ENCODE measurements at places on chromosomes 4 and X.

DNA sequence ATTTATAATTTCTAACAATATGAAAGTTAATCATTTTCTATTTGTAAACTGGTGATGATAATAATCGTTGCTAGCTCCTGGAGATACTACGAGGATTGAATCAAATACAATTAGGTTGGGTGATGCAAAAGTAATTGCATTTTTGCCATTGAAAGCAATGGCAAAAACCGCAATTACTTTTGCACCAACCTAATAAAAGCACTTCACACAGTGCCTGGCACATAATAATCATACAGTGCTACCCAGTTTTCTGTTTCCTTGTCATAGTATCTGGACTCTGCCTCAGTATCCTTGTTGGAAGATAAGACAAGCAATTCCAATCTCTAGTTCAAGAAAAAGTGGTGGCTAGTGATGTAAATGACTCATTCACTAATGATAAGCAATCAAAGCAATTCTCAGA is 176.8 kb upstream of the TRPC5 start:
- DNase-seq = no peak

GRCh38 chr4:3792813-3793212 is 26.6 kb downstream of the ADRA2C start:
- no peak for DNase-seq

GRCh38 chr4:79454656-79455055 is 46.6 kb upstream of the GK2 start:
- no peak for DNase-seq

DNA sequence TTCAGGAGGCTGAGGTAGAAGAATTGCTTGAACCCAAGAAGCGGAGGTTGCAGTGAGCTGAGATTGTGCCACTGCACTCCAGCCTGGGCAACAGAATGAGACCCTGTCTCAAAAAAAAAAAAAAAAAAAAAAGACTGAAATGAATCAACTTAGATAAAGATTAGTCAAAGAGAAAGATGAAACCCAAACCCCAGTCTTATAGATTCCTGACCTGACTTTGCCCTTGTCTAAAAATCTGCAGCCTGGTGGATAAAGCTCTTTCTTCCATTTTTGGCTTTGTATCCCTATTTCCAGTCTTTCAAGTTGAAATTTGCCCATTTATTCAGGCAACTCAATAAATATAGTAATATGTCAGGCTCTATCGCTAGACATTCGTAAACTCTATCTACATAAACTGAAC is 39.3 kb upstream of the SPINK2 start:
- DNase-seq = no peak

DNA sequence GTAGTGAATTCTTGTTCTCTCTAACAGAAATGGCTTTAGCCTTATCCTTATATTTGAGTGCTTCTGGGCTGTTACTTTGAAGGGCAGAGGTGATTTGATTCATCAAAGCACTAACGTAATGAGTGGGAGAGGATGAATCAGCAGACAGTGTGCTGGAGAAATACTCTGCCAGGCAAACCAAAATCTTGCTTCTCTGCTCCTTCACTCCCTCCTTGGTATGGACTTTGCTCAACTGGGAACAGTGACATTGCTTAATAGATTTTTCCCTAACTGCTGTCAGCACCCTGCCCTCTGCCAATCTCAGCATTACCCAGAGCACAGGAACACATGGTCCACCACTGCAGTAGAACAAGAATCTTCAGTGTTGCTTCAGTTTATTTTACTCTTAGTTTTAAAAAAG is 56.0 kb downstream of the PDLIM5 start:
- no peak for DNase-seq

- no peak for DNase-seq
Measured at GRCh38 chr4:80225595-80225994, 28.3 kb downstream of the PRDM8 start.

- DNase-seq = no peak
Measured at GRCh38 chrX:53456254-53456653, 22.1 kb upstream of the HSD17B10 start.

- no peak for DNase-seq
Measured at GRCh38 chrX:72348247-72348979, 42.7 kb upstream of the CITED1 start.

DNA sequence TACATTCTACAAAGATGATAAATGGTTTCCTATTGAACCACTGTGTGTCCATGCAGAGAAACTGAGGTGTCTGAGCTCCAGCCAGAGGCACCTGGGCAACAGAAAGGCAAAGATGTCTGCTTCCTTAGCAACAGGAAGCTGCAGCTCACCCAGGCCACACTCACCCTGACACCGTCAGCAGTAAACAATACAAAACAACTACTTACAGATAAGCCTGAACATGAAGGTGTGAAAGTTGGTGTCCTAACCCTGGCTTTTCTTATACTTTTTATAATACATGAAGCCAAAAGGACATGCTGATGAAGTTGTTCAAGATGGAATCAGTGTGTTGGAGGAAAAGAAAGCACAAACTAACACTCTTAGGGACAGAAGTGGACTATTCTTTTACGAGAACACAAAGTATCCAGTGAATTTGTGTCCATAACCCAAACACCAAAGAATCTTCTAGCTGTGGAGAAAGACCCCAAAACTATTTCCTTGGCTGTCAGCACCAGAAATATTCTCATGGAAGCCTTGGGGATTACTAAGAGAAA is 117.3 kb downstream of the SYNPO2 start:
- no peak for DNase-seq

DNA sequence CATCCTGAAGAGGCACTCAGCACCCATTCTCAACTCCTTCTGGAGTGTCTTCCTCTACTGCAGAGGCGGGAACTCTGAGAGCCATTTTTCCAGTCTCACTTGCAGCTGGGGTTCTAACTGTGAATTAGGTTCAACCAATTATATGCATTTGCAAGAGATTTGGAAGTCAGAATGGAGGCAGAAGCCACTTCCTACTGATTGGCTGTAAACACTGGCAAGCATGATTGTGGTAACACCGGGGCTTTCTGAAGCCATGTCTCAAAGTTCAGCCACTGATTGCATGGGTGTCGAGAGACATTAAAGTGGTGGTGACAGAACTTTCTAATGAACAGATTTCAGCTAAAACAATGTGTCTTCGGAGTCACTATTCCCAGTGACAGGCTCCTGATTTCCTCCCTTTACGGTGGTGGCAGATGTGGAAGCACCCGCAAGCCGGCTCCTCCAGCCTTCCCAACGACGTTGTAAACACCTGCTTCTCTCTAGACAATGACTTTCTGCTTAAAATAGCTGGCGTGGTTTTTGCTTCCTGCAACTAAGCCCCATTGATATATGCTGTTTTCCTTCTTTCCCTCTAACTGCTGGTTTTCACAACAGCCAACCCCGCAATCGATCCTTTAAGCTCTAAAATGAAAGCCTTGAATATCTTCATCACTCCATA is 92.0 kb downstream of the IRF2 start:
- no peak for DNase-seq

- no peak for DNase-seq
Measured at GRCh38 chrX:55336176-55336575, 71.5 kb upstream of the PAGE3 start.

- DNase-seq = no peak
Measured at GRCh38 chr4:59127743-59128142, 2017.6 kb upstream of the IGFBP7 start.

DNA sequence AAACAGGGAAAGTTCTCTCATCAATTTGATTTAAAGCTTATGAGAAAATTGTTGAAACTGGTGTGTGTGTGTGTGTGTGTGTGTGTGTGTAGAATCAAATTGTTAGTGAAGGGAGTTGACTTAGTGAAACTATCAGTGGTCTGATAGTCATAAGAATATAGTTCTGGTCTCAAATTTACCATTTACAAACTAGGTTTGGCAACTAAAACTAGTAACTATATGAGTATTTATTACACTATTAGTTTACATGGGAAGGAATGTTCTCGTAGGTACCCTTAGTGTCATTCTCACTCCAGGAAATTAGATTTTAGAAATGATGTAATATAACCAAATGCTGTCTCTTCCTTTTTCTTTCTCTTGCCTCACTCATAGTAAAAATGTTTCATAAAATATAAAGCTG is 11.9 kb downstream of the SULT1E1 start:
- no peak for DNase-seq

DNA sequence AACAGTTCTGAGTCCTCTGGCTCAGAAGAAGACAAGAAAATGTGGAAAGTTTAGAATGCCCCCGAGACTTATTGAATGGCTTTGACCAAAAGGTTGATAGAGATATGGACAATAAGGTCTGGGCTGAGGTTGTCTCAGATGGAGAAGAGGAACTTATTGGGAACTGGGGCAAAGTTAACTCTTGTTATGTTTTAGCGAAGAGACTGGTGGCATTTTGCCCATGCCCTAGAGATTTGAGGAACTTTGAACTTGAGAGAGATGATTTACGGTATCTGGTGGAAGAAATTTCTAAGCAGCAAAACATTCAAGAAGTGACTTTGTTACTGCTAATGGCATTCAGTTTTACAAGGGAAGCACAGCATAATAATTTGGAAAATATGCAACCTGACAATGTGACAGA is 1549.3 kb upstream of the ADGRL3 start:
- DNase-seq = no peak

DNA sequence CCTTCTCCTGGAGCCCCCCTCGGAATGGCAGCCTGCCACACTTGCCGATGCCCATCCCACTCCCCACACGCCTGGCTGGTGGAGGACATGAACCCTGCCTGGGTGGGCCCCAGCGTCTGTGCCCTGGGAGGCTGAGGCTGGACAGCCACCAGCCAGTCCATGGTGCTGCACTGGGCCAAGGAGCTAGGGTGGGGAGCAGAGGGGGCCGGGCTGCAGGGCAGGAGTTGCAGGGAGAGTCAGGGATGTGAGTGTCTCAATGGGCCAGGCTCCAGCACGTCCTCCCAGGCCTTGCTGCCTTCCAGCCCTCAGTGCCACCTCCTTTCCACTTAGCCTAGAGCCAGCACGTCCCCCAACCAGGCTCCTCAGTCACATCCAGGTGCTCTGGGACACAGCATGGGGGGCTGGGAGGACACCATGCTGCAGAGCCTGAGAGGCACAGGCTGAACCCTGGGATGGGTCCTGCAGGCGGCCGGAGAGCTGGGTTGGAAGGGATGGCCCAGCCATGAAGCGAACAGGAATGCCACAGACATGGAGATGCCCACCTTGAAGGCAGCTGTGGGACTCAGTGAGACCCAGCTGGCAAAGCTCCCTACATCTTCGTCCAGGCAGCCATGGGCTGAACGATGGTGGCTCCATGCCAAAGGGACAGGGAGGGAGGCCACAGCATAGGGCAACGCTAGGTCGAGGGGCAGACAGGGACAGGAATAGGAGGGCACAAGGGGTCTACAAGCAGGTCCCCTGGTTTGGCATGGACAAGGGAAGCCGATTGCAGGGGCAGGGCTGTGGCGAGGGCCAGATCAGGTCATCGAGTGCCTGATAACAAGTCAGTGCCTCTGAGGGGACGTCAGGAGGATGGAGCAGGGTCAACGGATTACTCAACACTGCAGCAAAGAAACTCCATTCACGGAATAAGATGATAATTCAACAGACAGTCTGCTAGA is 30.1 kb upstream of the MXD4 start:
- no peak for DNase-seq

DNA sequence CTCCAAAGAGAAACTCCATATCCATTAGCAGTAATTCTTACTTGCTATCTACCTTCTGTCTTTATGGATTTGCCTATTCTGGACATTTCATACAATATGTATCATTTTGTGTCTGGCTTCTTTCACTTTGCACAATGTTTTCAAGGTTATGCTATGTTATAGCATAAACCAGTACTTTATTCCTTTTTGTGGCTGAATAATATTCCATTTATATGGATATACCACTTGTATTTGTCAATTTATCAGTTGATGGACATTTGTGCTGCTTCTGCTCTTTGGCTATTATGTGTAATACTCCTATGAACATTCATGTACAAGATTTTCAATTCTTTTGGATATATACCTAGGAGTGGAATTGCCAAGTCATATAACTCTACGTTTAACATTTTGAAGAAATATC is 18.9 kb upstream of the HPSE start:
- DNase-seq = no peak

GRCh38 chr4:125231661-125232060 is 83.1 kb upstream of the FAT4 start:
- no peak for DNase-seq

GRCh38 chrX:109077788-109078187 is 341.4 kb upstream of the IRS4 start:
- DNase-seq = no peak

DNA sequence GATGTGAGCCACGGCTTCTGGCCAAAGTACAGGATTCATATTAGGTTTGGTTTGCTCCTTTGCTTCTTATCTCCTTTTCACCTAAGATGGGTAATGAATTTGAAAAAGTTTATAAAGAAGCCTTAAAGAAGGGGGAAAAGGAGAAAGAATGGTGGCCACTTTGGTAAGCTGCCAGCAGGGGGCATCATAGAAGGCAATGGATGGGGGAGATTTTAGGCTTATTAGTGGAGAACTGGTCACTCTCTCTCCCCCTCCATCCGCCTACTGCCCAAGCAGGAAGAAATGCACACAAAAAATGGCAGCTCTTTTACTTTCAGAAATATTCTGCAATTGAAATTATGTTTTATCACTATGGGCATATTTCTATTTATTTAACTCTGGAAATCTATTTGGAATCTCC is 32.0 kb downstream of the SPARCL1 start:
- no peak for DNase-seq

GRCh38 chr4:25702848-25703247 is 47.2 kb downstream of the SLC34A2 start:
- DNase-seq = no peak

- no peak for DNase-seq
Measured at GRCh38 chr4:149836546-149836945, 20.9 kb upstream of the IQCM start.

GRCh38 chr4:27836523-27836922 is 975.9 kb downstream of the STIM2 start:
- DNase-seq = no peak

- peak; percentile 30 for DNase-seq
Measured at GRCh38 chr4:155376387-155377268, at the start of gene MAP9. TSS of gene MAP9 (minus strand) at chr4:155376965. CDS start at chr4:155375850, 1,115 bp downstream.

DNA sequence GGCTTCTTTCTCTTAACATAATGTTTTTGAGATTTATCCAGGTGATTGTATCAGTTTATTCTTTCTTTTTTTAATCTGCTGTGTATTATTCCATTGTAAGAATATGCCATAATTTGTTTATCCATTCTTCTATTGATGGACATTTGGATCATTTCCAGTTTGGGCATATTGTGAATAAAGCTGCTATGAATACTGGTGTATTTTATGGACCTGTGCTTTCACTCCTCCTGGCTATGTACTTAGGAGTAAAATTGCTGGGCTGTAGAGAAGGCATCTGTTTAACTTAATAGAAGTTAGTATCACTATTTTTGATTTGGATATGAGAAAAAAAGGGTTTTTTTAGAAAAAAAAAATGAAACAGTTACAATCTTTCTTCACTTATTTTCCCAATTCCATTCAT is 50.0 kb upstream of the FAM9C start:
- DNase-seq = no peak

DNA sequence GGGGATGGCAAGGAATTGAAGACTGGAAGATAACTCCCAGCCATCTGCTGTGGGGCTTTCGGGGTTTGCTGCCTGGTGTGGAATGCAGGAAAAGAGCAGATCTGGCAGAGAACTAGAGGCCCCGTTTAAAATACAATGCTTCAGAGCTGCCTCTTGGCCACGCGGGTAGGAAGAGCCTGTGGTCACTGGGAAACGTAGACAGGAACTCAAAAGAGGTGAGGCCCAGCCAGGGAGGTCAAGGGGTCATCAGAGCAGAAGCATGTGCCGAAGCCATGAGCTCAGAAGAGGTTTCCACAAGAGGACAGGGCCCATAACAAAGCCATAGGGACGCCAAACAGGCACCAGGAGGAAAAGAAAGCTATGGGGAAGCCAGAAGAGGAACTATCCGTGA is 14.5 kb upstream of the STS start:
- DNase-seq = peak; percentile 29

Data from HL-60 (cell line).